ENCODE measurements at places on chromosomes 6 and 20.

DNA sequence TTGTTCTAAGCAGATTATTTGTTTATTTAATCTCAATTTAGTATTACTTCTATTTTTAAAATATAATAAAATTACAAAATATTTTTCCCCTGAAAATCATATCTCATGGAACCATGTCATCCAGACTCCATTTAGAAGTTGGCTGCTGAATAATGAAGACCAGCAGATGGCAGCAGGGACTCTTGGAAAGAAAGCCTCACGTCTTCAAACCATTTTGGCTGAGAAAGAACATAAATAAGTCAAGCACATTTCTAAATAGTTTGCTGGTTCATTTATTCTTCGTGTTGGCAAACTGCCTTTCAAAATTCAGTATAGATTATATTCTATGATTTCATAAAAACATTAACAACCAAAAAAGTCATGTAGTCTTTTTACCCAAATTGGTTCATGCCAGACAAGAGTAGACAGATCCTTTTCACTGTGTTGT, 71.7 kb downstream of the RCAN2 start:
- no peak for DNase-seq

DNA sequence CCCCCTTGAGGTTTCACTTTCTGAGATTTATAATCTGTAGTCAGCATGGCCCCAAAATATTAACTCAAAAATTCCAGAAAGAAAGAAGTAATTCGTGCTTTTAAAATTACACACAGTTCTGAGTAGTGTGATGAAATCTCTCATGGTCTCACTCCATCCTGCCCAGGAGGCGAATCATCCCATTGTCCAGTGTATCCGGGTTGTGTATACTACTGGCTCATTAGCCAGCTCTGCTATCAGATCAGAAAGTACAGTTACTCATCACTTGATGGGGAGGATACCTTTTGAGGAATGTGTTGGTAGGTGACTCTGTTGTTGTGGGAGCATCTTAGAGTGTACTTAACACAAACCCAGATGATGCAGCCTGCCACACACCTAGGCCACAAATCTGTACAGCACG, 65.2 kb downstream of the CDC5L start:
- no peak for DNase-seq

- no peak for DNase-seq
Measured at GRCh38 chr6:579339-579738, 77.6 kb downstream of the HUS1B start.

- no peak for DNase-seq
Measured at GRCh38 chr20:24782301-24782700, 166.8 kb upstream of the CST7 start.

DNA sequence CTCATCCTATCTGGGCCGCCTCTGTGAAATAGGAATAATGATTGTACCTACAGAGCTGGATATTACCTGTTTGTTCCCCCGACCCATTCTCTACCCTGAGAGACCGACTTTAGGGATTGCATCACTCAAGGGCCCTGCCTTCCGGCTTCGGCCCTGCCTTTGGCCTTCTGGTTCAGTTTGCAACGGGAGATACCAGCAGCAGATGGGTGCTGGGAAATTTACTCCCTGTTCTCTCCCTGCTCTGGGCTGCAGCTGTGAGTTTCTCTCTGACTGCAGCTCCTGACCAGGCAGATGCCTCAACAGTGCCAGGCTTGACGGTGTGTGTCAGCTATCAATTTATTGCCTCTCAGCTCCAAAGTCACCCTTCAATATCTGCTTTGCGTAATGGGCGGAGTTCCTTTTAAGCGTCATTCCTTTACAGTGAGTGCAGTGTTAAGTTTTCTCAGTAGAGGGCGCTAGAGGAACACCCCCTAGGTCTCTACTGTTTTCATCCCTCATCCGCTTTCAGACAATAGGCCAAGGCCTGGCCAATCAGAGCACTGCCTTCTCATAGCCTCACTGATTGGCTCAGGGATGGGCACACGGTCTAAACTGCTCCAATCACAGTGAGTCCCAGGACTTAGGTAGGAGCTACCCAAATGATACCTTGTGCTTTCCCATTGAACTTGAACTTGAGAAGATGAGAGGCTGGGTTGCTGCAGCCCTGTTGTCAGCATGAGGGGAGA, 30.0 kb downstream of the KCNG1 start:
- DNase-seq = no peak

DNA sequence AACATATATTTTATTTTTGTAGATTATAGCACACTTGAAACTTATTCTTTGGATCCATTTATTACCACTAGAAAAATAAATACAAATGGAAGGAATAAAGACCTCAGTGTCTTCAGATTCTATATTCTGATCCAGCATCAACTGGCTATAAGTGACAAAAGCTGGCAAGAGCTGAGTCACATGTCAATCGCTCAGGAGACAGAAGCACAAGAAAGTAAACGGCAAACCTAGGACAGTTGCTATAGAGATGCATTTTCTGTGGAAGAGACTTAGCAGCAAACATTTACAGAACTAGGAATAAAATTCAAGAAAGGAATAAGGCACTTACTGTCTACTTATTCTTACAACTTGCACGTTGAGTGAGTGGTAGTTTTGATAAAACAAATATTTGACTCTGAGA, 230.4 kb downstream of the CLVS2 start:
- no peak for DNase-seq

GRCh38 chr6:136333824-136334464, 44.3 kb upstream of the BCLAF1 start:
- no peak for DNase-seq

- DNase-seq = peak; percentile 43
Measured at GRCh38 chr20:48761023-48761785, 66.6 kb downstream of the PREX1 start.

DNA sequence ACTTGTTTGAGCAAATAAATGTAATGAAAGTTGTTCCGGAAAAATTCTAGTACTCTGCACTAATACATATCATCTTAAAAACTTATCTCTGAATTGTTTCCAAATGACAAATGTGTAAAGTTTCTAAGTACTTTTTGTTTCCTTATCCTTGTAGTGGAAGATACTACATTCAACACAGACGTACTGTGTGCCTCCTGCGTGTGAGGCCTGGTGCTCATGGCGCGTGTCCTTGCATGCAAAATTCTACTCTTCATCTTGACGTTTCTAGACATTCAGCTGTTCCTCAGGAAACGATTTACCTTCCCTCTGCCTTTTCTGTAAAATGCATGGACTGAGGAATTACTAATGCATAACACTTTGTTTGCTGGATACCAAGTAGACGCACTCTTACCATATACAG, 11.5 kb downstream of the DLL1 start:
- DNase-seq = no peak

DNA sequence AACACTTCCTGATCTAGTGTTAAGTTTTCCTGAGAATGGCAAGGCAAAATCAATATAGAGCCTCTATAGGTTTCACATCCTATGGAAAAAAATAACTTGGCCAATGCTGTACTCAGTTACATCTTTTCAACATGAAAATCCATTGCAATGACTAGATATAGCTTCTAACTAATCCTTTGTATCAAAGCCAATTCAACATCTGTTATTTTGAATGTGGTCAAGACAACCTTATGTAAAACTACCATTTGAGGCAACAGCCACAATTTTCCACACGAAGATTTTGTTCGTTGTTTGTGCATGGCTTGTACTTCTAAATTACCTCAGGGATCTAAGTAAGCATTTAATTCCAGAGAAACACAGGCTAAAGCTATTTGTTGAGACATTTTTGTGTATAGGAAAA, 637.8 kb upstream of the EYS start:
- no peak for DNase-seq

DNA sequence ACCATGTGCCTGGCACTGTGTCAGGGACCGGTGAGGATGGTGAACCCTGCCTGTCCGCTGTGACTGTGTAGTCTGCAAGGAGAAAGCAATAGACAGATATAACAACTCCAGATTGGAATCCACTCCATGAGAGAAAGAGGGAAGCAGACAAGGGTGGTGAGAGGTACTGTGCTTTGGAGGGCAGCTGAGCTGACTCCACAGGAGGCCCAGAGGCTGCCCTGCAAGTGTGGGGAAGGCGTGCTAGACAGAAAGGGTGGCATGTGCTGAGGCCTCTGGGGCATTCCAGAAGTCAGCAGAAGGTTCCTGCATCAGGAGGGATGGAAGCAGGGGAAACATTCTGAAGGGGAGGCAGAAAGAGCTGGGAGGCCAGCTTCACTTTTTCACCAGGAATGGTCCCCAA, 39.3 kb upstream of the APCDD1L start:
- DNase-seq = no peak

All from activated T-cell treated with anti-CD3 and anti-CD28 coated beads, Interleukin-2, amount 50 U/mL, for 4 hours (primary cell).